ENCODE measurements at places on chromosomes 7 and 10. TPM values are rescaled to one million over a fixed set of nuclear protein-coding genes. Genes with fewer than 3 reads are reported as not detected.

LRRC17 gene
- 26.3 TPM for total RNA-seq

ZPBP gene
- not detected for total RNA-seq

PDZD7 gene
- 1.4 TPM for total RNA-seq

GRCh38 chr7:125390981-125391380, 461.4 kb upstream of the POT1 start:
- DNase-seq = no peak

DNA sequence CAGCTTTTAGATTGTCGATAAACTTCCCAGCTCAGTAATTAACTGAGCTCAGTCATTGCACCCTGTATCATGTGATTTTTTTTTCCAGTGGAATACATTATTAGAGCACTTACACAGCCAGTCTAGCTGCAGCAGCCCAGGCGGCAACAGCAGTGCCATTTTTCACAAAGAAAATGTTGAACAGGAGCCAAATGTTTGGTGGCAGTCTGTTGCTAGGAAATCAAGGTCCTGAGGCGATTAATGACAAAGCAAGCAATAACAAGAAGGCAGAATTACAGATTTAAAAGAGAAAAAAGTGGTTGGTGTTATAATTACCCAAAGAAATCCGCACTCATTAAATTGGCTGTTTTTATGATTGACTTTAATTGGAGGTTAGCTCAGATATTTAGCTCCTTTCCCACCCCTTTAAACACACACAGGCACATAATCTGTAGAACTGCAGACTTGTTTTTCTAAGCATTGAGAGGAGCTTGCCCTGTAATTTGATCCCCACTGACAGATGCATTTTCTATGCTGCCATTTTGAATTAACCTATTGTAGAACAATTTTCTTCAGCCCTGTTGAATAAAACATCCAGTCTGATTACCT, 267.4 kb downstream of the ADK start:
- peak; percentile 63 for DNase-seq

GRCh38 chr10:29736366-29737073, 101.7 kb upstream of the SVIL start:
- peak; percentile 67 for DNase-seq

DNA sequence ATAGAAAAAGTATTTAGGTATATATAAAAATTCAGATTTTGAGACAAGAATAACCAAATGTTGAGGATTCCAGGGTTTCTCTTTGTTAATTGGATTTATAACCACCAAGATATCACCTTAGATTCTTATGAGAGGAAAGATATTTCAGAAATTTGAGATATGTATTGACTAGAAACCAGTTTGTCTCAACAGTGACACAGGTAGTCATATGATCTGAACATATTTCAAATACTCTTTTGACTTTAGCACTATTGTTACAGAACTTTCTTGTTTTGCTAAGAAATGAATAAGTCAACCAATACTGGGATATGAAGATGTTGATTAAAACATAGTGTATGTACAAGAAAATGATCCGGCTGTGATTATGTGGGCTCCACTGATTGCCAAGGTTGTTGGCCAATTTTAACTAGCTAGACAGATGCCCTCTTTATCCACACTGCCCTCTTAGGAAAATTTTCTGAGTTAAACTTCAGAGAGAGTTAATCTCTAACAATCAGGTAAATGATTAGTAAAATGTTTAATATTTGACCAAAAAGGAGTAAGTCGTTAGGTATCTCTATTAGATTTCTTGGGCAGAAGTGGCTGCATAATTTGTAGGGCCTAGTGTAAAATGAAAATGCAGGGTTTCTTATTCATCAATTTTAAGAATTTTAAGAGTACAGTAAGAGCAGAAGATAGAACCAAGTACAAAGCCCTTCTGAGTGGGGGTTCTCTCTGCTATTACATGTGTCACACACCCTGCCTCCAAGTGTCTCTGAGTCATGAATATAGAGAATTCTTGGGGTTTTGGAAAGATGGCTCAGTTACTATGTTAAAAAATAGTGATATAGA, 376.0 kb downstream of the TFEC start:
- DNase-seq = no peak

Data from adrenal gland (tissue), 19 donors.